NCI-H1092 (cell line): ENCODE measurements at places on chromosomes 1 and 21.

DNA sequence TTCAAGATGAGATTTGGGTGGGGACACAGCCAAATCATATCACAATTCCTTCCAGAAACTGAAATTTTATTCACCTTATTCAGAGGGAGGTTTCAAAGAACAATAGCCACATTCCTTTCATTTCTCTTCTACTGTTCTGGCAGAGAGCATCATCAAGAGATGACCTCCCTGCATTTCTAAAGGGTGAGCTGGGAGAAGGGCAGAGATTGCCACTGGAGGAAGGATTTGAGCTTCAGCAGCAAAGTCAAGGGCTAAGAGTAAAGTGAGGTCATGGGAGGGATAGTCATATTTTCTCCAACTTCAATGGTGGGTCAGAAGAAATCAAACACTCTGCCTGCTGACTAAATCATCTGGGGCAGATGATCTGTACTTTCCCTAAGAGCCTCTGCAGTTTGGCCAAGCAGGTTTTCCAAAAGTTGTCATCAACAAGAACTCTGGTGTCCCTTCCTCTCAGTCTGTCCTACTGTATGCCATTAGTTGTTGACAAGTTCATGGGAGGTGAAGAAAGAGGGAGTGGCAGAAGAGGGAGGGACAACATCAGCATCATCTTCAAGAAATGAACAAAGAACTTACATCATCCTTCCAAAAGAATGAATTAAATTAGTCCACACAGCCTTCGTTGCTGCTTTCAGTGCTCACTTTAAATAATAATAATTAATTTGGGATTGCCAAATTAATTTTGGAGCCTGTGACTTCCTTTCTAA is 298.3 kb downstream of the ASTN1 start:
- no peak for DNase-seq

GRCh38 chr1:209879539-209879938 is 51.8 kb downstream of the UTP25 start:
- no peak for DNase-seq

- no peak for DNase-seq
Measured at GRCh38 chr1:245938046-245938435, 569.0 kb downstream of the SMYD3 start.

DNA sequence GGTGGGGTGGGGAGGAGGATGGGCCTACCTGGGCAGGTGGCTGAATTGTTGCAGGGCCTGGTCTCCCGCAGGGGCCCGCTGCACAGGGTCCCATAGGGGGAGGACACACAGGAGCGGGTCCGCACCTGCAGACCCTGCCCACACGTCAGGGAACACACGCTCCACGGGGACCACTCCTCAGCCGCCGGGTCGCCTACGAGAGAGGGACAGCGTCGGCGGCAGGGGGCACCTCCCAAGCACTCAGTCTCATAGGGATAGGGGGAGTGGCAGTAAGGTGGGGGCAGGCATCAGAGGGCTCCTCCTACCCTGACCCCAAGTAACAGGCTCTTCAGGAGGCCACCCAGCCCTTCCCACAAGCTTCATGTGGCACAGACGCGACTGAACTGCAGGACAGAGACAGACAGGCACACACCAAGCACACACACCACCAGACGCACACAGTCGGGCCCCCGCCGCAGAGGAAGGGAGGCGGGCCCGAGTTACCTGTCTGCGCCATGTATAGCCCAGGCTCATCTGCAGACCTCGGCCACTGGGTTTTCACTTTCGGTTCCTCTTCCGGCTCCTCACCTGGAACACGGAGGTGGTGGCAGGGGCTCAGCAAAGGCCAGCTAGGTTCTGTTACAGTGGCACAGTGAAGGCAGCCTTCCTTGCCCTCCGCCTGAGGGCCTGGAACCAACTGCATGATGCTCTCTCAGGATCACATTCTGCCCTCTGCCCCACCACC is 19.8 kb downstream of the ADGRB2 start:
- no peak for DNase-seq

DNA sequence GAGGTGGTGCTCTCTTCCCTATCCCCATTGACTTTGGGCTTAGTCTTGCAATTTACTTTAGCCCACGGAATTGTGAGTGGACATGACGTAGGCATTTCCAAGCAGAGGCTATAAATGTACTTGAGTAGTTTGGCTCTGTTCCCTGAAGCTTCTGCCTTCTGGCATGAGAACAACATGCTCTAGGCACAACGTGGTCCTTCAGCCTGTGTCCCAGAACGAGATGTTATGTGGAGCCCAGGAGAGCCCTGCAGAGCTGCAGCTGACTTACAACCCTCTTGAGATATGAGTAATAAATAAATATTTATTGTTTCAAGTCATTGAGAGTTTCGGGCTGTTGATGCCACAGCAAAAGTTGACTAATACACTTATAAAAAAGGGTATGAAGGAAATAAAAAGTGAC is 105.2 kb upstream of the HMGB4 start:
- no peak for DNase-seq
